ENCODE measurements at places on chromosomes 4 and X. TPM values are rescaled to one million over a fixed set of nuclear protein-coding genes. Genes with fewer than 3 reads are reported as not detected.
A peak's percentile ranks its signal among the peaks of the same experiment; 100 is the strongest.

- H3K4me3 ChIP-seq = no peak overlapping the region
- no peak overlapping the region for H3K27ac ChIP-seq
- no peak for DNase-seq
- no peaks in the 10 kb centered on the region for H3K27me3 ChIP-seq
Observed at GRCh38 chr4:83382850-83383249, 48.2 kb upstream of the HPSE start.

GRCh38 chrX:103418811-103419340, 42.5 kb downstream of the BEX3 start:
- peaks cover 4% of the 10 kb centered on the region for H3K4me1 ChIP-seq
- no peak overlapping the region for H3K4me3 ChIP-seq
- H3K27ac ChIP-seq = no peak overlapping the region
- DNase-seq = no peak

DNA sequence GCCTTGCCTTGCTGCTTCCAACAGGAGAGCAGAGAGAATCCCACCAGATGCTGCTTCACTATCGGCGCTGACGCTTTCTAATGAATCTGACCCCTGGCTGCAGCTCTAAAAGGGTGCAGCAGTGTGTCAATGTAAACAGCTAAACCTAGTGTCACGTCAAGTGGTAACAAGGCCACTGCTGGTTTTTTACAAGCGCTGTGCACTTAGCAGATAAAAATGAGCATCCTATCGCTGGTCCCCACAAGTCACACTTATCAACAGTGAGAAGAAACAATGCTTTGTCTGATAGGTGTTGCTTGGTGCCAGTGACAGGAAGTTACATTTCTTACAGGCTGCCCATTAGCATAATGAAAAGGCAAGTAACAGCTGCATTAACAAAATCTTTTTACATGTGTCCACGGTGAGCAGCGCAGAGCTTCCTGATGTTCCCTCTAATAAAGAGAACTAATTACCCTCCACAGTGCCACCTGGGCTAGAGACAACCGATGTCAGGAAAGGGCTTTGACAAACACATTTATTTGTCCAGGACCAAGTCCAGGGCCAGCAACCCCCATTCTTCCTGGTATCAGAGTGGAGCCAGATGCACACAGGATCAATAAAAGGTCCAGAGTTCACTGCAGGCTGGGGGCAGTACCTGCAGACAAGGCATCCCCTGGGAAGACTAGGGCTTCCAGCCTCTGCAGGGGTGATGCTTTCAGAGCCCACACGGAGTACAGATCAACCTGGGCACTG, 176.0 kb downstream of the MGST2 start:
- no peak overlapping the region for H3K4me3 ChIP-seq
- no peak overlapping the region for H3K27ac ChIP-seq
- DNase-seq = no peak
- no peaks in the 10 kb centered on the region for H3K36me3 ChIP-seq
- no peaks in the 10 kb centered on the region for H3K27me3 ChIP-seq

DNA sequence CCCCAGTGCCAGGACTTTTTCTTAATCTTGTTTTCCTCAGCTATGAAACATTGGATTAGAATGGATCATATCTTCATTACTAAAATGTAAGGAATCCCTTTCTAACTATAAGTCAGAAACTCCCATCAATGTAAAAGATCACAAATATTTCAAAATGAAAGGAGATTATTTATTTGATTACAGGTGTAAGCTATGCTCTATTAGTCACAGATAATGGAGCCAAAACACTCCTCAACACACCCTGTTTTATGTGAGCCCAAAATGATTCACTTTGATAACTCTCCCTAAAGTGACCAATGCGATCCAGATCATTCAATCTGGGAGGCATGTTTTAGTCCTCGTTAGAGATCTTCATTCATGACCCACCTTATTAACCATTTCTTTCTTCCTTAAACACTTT, 566.7 kb upstream of the TENM3 start:
- no peak overlapping the region for H3K4me3 ChIP-seq
- DNase-seq = no peak
- no peaks in the 10 kb centered on the region for H3K27me3 ChIP-seq
- H3K36me3 ChIP-seq = no peaks in the 10 kb centered on the region
- no peaks in the 10 kb centered on the region for H3K4me1 ChIP-seq

NUDT11 gene
- total RNA-seq = 0.83 TPM

TMEM187 gene
- 9.7 TPM for total RNA-seq

TRIM60 gene
- total RNA-seq = not detected

WAS gene
- total RNA-seq = 142 TPM

- peaks cover 4% of the 10 kb centered on the region for H3K4me1 ChIP-seq
- H3K36me3 ChIP-seq = no peaks in the 10 kb centered on the region
- no peak for DNase-seq
- H3K27ac ChIP-seq = no peak overlapping the region
- H3K4me3 ChIP-seq = peak overlapping the region; percentile 66
- peaks cover 37% of the 10 kb centered on the region for H3K27me3 ChIP-seq
Observed at GRCh38 chrX:106725931-106726330, 570 bp upstream of the RNF128 start.

- H3K36me3 ChIP-seq = no peaks in the 10 kb centered on the region
- peaks cover 3% of the 10 kb centered on the region for H3K4me1 ChIP-seq
- no peak overlapping the region for H3K27ac ChIP-seq
- no peak for DNase-seq
Observed at GRCh38 chrX:78754917-78755316, 7.4 kb downstream of the LPAR4 start.

GPR173 gene
- total RNA-seq = 0.08 TPM

- no peak overlapping the region for H3K27ac ChIP-seq
- H3K36me3 ChIP-seq = no peaks in the 10 kb centered on the region
- DNase-seq = no peak
- peaks cover 9% of the 10 kb centered on the region for H3K27me3 ChIP-seq
- peaks cover 5% of the 10 kb centered on the region for H3K4me1 ChIP-seq
- H3K4me3 ChIP-seq = no peak overlapping the region
Observed at GRCh38 chr4:72314869-72315268, 254.2 kb downstream of the ADAMTS3 start.

- no peak overlapping the region for H3K4me3 ChIP-seq
- no peak overlapping the region for H3K27ac ChIP-seq
- H3K27me3 ChIP-seq = peaks cover 15% of the 10 kb centered on the region
- DNase-seq = no peak
Observed at GRCh38 chr4:150181536-150181935, 103.3 kb downstream of the DCLK2 start.

RTL3 gene
- total RNA-seq = not detected

KLHL2 gene
- 37.7 TPM for total RNA-seq

GRCh38 chr4:3384391-3384770, 57.4 kb upstream of the HGFAC start:
- DNase-seq = no peak
- peaks cover 26% of the 10 kb centered on the region for H3K27me3 ChIP-seq
- no peak overlapping the region for H3K27ac ChIP-seq
- no peaks in the 10 kb centered on the region for H3K36me3 ChIP-seq
- peaks cover 8% of the 10 kb centered on the region for H3K4me1 ChIP-seq

CENPVL1 gene
- total RNA-seq = not detected

DNA sequence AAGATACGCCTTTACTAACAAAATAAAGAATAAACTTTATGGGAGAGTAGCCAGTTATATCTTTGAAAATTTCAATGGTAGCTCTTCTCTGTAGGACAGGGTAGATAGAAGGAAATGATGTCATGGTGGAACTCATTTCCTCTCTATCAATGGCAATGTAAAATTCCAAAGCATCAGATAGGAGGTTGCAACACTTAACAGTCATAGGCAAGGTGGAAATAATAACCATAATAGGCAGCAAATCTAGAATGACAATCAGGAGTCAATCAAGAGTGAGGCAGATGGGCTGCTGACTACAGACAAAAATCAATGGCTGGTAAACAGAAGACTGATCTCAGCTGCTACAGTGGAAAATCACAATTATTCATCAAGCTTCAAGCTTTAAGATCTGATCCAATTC, 53.9 kb upstream of the TET2 start:
- DNase-seq = no peak
- H3K4me3 ChIP-seq = no peak overlapping the region
- no peak overlapping the region for H3K27ac ChIP-seq
- no peaks in the 10 kb centered on the region for H3K27me3 ChIP-seq
- H3K4me1 ChIP-seq = peaks cover 3% of the 10 kb centered on the region

DNA sequence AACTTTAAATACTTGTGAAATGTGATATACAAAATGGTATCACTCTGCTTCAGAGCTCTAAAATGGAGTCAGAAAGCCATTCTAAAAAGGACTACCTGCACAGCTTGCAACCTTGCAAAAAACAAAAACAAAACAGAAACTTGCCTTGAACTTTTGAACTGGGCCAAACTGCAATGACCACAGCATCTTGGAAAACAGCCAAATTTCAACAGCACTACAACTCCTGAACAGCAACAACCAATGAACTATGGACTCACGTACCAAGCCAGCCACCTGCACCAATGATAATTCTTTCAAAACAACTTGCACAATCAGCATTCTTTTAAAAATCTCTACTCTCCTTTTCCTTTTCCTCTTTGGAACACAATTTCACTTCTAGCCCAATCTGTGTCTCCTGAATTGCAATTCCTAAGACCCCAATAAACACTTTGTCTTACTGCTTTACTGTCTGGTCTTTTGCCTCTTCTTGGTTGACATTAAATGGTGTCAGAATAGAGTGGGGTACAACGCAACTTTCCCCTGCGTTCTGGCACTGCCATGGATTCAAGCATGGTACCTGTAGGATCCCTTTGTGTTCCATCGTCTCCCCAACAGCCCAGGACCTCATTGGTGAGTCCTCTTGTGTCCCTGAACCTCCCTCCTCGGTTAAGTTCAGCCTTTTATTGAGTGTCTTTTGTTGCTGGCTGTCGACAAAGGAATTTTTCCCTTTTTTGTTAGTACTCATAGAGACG, 35.7 kb upstream of the FMR1 start:
- peaks cover 3% of the 10 kb centered on the region for H3K27me3 ChIP-seq
- no peak for DNase-seq
- H3K27ac ChIP-seq = no peak overlapping the region
- H3K4me1 ChIP-seq = peaks cover 5% of the 10 kb centered on the region
- no peaks in the 10 kb centered on the region for H3K36me3 ChIP-seq

SASH3 gene
- total RNA-seq = 239 TPM

DNA sequence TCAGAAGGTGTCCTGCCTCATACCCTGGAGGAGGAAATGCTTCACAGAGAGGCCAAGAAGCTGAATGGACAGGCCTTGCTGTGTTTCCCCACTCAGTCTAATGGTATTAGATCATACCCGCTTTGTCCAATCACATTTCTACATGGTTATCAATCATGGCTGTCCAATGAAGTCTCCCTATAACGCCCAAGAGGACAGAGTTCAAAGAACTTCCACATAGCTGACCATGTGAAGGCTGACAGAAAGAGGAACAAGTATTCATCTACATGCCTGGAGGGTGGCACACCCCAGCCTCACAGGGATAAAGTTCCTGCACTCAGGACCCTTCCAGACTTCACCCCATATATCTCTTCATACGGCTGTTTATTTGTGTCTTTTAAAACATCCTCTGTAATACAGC, 123.4 kb downstream of the MANBA start:
- no peak overlapping the region for H3K27ac ChIP-seq
- H3K36me3 ChIP-seq = peaks cover 29% of the 10 kb centered on the region
- no peak overlapping the region for H3K4me3 ChIP-seq

- no peak for DNase-seq
- no peaks in the 10 kb centered on the region for H3K27me3 ChIP-seq
- H3K4me1 ChIP-seq = no peaks in the 10 kb centered on the region
- H3K27ac ChIP-seq = no peak overlapping the region
Observed at GRCh38 chrX:96147681-96148080, 537.0 kb upstream of the DIAPH2 start.

GRCh38 chr4:2652415-2653160, 103.5 kb downstream of the TNIP2 start:
- peak overlapping the region; percentile 23 for H3K4me3 ChIP-seq
- peaks cover 21% of the 10 kb centered on the region for H3K4me1 ChIP-seq
- no peaks in the 10 kb centered on the region for H3K27me3 ChIP-seq

PIN4 gene
- total RNA-seq = 9.5 TPM

POU3F4 gene
- not detected for total RNA-seq

DNA sequence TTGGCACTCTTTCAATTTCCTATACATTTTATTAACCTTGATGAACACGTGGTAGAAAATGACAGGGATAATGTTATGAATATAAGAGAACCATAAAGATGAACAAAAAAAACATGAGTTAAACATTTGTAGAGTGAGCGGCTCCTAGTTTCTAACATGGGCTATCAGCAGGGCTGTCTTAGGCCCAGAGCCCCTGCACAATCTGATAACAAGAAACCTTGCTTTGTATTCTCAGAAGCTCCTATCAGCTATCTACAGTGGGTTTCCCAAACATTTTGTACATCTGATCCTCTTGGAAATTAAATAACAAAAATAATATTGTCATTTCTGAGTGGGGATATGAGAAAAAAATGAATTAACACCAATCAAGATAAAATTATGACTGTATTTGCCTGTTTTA, 10.6 kb upstream of the RBPJ start:
- no peak overlapping the region for H3K4me3 ChIP-seq
- no peaks in the 10 kb centered on the region for H3K27me3 ChIP-seq
- no peak for DNase-seq

GRCh38 chr4:158891256-158891655, 122.4 kb downstream of the FNIP2 start:
- peaks cover 17% of the 10 kb centered on the region for H3K36me3 ChIP-seq
- no peaks in the 10 kb centered on the region for H3K4me1 ChIP-seq
- no peaks in the 10 kb centered on the region for H3K27me3 ChIP-seq
- H3K4me3 ChIP-seq = no peak overlapping the region
- no peak for DNase-seq

- H3K36me3 ChIP-seq = peaks cover 21% of the 10 kb centered on the region
- no peak for DNase-seq
- no peak overlapping the region for H3K27ac ChIP-seq
Observed at GRCh38 chr4:48388525-48389154, 47.3 kb downstream of the SLAIN2 start.

DNA sequence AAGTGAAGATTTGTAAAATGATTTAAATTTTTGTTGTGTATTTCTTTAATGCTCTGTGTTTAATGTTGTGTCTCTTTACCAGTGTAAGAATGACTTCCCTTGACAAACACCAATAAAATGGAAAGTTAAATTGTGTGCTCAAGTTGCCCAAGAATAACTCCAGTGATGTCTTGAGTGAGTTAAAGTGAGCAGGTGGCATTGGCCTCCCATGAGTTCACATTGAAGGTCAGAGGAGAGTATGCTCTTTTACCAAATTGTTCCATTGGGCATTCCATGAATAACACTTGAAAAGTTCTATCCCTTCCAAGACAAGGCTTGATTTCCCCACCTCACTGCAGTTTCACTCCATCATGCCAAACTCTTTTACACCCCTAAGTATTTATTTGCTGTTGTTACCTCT, 4.5 kb downstream of the ANXA5 start:
- no peaks in the 10 kb centered on the region for H3K27me3 ChIP-seq
- H3K4me3 ChIP-seq = no peak overlapping the region

DNA sequence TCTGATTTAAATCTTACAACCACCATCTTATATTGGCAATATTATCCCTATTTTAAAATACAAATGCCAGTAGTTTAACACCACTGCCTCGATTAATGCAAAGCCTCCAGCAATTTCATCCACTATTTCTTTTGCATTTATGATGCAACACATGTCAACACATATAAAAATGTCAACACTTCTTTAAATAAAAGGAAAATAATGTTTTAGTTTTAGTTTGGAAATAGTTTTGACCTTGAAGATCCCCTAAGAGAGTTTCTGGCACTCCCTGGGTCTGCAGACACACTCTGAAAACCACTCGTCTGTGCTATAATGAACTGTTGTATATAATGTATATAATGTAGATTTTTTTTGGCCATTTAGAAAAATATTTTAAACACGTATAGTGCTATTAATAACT, 99.0 kb downstream of the CAMK2D start:
- H3K27ac ChIP-seq = no peak overlapping the region
- peaks cover 13% of the 10 kb centered on the region for H3K4me1 ChIP-seq
- peaks cover 26% of the 10 kb centered on the region for H3K36me3 ChIP-seq
- DNase-seq = no peak
